ENCODE measurements at places on chromosomes 3 and 15.

GRCh38 chr3:164326714-164327113, 751.6 kb downstream of the SI start:
- DNase-seq, result no peak

- DNase-seq, result no peak
Observed at GRCh38 chr3:9696480-9697220, 7.0 kb upstream of the CPNE9 start.

- DNase-seq, result no peak
Observed at GRCh38 chr15:50576166-50576565, 29.7 kb upstream of the USP50 start.

- no peak for DNase-seq
Observed at GRCh38 chr3:108227131-108227530, 4.9 kb upstream of the IFT57 start.

- no peak for DNase-seq
Observed at GRCh38 chr3:160185751-160186150, 39.5 kb upstream of the C3orf80 start.

DNA sequence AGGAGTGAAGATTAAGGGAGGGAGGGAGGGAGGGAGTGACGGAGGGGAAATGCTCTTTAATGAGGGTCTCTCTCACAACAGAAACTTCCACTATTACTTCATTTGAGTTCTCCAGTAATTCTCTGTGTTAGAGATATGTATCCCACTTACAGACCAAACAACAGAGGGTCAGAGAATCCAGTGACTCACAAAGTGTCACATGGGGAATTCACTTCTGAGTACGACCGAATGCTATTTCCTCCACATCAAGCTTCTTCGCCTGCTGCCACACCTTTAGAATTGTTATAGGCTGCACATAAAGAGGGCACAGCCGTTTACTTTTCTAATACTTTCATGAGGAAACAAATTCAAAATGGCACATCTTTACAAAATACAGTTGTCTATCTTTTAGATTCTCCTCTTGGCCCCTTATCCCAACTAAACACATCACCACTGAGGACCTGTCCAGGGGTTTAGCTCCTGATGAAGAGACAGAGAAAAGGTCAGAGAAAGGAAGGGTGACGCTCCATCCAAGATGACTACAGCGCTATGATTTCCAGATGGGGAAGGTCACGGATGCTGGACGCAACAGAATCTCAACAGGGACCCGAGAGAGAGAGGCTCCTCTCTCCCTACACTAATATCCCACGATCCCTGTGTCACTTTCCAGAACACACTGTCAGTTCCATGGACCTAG, 119.0 kb downstream of the XXYLT1 start:
- DNase-seq, result peak; percentile 43

DNA sequence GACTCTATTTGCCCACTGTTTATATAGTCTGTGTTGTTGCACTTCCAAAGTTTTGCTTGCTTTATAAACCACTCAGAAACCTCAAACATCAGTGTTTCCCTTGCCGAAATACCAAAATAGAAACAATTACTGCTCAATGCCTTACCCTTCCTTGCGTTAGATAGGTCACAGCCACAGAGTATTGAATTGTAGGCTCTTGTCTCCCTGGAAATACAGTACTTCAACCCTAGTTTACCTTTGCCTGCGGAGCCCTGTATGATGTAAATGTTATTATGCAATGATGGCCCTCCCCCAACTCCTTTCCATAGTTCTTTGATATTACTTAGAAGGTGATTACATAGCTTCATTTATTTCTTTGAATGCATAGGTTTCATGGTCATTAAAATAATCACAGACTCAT, 44.2 kb downstream of the SOX2 start:
- no peak for DNase-seq

- DNase-seq, result no peak
Observed at GRCh38 chr15:71002316-71002715, 109.7 kb downstream of the LRRC49 start.

Data from HTR-8/SVneo (cell line).